CD4-positive, alpha-beta memory T cell (primary cell): ENCODE measurements at places on chromosomes 7 and 10. TPM values are rescaled to one million over a fixed set of nuclear protein-coding genes. Genes with fewer than 3 reads are reported as not detected.

DNA sequence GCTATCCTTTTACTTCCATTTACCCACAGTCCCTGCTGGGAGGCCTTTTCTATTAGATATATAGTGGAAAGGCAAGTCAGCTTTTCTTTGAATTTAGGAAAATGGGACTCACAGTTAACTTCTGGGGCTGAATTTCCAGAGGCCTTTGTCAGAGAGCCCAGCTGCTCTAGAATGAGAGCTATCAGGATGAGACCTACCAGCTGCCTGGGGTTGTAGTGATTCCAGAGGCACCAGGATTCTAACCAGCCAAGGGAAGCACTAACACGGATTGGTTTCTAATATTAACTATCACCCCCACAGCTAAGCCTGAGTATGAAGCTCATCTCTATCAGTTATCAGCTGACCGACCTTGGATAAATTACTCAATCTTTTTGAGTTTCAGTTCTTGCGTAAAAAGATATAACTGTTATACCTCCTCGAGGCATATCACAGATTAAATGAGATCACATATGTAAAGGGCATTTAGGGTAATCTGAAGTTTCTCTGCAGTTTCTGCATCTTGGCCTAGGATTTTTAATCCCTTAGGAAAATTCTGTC, 56.6 kb upstream of the CALD1 start:
- no peak for DNase-seq

GRCh38 chr10:29634764-29635625, at the start of gene SVIL:
TSS of gene SVIL (minus strand) at chr10:29634971. CDS start at chr10:29555058, 79,913 bp downstream.
- DNase-seq, result no peak

Gene ANXA8
- polyA plus RNA-seq, result not detected

GRCh38 chr10:2921956-2922680, 145.2 kb upstream of the PFKP start:
- no peak for DNase-seq

Gene SPAM1
- polyA plus RNA-seq, result not detected

GRCh38 chr7:151520419-151521261, 945 bp upstream of the RHEB start:
- peak; percentile 16 for DNase-seq

Gene TMEM196
- not detected for polyA plus RNA-seq

DNA sequence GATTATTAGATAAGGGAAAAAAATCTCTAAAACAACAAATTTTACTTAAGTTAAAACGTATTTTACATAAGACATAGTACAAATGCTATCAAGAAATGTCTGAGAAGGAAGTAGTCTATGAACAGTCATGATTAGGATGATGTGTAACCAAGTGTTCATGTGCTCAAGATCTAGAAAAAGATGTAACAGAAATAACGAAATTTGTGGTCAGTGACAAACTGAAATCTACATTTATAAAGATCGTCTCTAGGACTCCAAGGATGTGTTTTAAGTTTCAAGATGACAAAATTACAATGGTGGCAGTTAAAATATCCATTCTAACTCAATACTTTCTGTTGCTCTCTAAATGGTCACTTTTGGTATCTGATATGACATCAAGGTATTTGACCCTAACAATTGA, 17.2 kb downstream of the PPP3CB start:
- DNase-seq, result no peak

Gene NME8
- not detected for polyA plus RNA-seq

- DNase-seq, result no peak
These were observed 55.6 kb downstream of the PCDH15 start for GRCh38 chr10:54745436-54745835.

- DNase-seq, result no peak
These were observed 49.0 kb upstream of the SEMA3E start for GRCh38 chr7:83697804-83698530.

DNA sequence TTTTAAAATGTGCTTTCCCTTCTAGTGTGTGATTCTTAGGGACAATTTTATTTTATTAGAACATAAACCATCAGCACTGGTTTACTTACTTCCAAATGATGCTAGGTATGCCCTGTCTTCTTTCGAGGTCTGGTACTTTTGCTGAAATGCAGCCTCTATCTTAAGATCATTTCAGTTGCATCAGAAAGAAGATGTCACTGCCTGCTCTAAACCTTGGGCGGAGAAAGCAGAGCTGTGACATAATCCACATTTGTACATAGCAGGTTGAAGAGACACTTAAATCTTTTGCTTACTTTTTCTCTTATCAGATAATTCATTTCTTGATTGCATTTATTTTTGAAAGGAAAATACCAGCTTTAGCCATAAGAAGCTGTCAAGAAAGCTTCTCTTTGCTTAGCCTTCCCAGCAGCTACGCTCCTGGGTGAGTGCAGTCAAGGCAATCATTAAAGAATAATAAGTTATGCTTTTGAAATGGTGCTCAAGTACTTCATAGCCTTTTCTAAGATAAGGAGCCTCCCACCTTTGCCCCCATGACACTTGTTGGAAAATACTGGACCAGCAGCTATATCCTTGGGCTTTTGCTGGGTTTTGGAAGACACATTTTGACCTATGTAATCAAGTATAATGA, 108.4 kb upstream of the SAMD8 start:
- no peak for DNase-seq

DNA sequence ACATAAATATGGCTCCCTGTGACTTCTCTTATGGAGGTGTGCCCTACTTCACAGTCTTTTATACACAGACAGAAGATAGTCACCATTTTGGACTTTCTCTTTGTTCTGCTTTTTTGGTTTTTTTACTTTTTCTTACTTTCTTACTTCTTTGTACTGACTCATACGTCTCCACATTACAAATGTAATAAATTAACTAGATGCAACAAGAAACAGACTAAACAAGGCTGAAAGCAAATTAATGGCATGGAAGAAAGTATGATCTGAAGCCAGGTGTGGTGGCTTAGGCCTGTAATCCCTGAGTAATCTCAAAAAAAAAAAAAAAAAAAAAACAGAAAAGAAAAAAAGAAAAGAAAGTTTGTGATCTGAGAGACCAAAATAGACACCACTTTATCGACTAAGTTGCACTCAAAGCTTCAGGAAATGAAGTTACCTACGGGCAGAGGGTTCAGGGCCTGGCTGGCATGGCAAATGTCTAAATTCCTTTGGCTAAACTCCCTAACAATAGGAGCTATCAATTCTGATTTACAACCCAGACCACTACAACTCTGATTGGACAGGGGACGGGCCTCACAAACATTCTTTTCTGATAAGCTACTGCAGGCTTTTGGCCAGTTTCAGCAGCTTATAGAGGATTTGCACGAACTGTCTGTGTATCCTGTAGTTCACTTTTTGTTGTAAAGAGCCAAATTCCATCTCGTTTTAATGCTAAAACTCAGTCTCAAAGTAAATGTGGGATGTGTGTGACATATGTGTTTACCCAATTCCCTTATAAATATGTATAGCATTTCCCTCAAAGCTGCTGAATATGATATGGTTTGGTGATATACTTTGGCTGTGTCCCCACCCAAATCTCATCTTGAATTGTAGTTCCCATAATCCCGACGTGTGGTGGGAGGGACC, 129.1 kb downstream of the SEPTIN14 start:
- no peak for DNase-seq

- DNase-seq, result no peak
These were observed 23.4 kb upstream of the ARID5B start for GRCh38 chr10:61877887-61878739.

Gene SFRP5
- polyA plus RNA-seq, result not detected

Gene RNF133
- not detected for polyA plus RNA-seq

- DNase-seq, result peak; percentile 46
These were observed 134.3 kb downstream of the PRKCQ start for GRCh38 chr10:6445671-6446316.

DNA sequence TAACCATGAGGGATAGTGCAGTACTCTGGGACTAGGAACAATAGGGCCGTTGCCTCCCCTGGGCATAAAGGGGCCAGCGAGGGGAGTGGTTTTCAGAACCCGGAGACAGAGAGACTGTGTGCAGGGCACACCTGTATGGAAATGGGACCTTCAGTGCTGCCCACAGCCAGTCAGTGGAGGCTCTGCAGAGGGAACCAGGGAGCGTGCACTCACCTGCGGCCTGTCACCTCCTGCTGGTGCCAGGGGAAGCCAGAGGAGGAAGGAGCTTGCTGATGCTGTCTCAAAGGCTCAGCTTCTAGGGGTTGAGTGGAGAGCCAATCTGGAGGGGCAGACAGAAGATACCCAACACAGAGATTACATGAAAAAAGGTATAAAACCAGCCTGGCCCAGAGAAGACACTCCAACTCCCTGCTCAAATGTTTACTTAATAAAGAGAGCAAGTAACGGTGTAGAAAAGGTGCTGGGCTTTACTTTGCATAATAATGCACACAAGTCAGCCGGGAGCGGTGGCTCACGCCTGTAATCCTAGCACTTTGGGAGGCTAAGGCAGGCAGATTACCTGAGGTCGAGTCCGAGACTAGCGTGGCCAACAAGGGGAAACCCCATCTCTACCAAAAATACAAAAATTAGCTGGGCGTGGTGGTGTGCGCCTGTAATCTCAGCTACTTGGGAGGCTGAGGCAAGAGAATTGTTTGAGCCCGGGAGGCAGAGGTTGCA, 35.5 kb upstream of the WAPL start:
- DNase-seq, result no peak

Gene FKBP6
- not detected for polyA plus RNA-seq

DNA sequence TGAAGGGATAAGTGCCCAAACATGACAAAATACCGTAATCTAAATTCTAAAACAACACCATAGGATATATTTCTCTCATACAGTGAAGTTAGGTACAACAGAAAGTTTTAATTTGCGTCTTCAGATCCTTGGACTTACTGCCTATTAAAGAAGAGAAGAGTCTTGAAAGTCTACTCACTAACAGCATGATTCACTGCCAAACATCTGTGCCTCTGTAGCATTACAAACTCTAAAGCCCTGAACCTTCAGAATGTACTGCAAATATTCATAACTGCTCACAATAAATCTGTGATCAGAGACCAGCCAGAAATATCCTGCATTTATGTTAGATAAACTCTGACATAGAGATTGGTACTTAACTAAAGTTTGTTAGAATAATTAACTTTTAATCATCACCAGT, 365.3 kb downstream of the PARD3 start:
- no peak for DNase-seq

GRCh38 chr10:107856047-107856315, 691.5 kb upstream of the SORCS1 start:
- no peak for DNase-seq

DNA sequence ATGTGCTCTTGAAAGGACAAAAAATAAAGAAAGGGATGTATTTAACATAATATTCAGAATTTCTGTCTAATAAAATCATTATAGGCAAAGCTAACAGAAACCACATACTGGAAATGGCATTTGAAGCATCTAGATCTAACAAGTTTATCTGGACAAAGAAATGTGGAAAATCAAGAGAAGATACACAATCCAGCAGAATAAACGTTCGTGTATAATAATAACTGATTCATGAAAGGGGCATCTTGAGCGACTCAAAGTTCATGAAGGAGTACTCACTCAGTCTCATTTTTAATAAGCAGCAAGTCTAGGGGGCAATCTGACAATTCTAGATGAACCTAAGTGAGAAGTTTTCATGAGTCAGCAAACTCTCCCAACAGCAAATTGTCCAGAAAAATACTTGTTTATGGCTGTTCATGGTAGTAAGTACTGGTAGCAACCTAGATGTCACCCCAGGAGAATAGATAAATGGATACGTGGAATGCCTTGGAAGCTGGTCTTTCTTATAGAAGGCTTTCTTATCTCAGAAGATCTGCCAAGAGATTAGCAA, 541.8 kb downstream of the INHBA start:
- DNase-seq, result no peak

Gene CCAR1
- 25.9 TPM for polyA plus RNA-seq

DNA sequence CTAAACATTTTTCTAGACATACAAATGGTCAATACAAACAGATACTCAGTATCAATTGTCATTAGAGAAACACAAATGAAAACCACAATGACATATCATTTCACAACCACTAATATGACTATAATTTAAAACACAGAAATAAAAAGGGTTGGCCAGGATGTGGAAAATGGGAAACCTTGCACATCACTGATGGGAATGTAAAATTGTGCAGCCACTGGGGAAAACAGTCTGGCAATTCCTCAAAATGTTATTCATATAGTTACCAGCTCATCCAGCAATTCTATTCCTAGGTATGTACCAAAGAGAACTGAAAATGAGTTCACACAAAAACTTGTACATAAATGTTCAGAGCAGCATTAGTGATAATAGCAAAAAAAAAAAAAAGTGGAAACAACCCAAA, 106.1 kb upstream of the LRRTM3 start:
- DNase-seq, result no peak

DNA sequence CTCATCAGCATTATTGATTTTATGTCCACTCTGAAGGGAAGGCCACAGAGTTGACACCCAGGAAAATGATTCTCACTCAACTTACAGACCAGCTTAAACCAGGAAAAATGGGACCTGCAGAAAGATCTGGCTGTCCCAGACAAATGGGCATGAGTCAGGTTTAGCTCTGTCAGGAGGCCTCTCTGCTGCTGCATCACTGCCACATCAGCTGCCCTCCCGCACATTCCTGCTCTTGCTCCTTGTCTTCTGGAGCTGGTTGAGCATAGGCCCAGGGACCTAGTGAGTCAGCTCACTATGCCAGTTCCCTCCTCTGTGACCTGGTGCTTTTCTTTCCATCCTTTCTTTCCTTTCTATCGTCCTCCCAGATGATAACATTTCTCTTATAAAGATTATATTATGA, 18.8 kb upstream of the SMNDC1 start:
- DNase-seq, result no peak

- no peak for DNase-seq
These were observed 36.5 kb downstream of the SEMA3C start for GRCh38 chr7:80882213-80882801.

Gene PPP1R3C
- not detected for polyA plus RNA-seq

- DNase-seq, result no peak
These were observed 420.3 kb upstream of the POM121L12 start for GRCh38 chr7:52615021-52615695.

Gene OR2A1
- polyA plus RNA-seq, result 0.59 TPM

Gene ITIH2
- polyA plus RNA-seq, result not detected

Gene TMEM209
- polyA plus RNA-seq, result 48.8 TPM

Gene PDLIM1
- 1.3 TPM for polyA plus RNA-seq

Gene SPDYE2B
- not detected for polyA plus RNA-seq

DNA sequence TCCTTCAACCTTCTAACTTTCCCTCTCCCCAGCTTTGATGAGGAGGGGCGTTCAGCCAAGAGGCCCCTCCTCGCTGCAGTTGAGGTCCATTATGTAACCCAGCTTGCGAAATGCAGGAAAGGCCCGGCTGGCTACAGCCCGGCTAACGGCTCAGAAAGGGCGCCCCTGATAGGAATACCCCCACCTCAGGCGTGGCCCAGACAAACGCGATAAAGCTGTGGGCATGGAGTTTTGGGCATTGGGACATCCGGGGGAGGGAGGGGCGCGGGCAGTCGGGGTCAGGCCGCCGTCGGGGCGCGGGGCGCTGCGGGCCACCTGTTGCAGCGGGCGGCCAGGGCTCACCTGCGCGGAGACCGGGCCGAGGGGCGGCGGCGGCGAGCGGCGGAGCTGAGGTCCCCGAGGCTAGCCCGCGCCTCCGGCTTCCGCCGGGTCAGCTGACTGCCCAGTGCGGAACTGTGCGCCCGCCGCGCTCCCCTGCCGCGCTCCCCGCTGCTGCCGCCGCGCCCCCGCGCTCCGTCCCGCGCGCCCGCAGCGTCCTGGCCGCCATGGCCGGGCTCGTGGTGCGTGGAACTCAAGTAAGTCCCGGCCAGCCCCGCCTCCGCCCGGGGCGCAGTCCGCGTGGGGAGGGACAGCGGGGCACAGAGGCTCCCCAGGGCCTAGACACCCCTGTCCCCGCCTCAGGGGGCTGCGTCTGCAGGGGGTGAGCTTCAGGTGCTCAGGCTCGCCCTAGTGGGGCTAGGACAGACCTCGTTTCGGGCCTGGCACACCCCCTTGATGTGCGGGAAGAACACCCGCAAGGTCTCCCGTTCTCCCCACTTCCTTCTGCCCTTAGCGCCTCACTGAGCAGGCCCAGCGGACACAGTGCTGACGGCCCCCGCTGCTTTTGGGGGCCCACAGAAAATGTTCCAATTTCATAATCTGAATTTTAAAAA, at the start of gene LRMDA:
TSS of gene LRMDA (plus strand) at position 445 of the 932 bp plus-strand sequence.
- no peak for DNase-seq

Gene PSTK
- polyA plus RNA-seq, result 6.0 TPM
